ENCODE measurements at places on chromosomes 3 and 15. TPM values are rescaled to one million over a fixed set of nuclear protein-coding genes. Genes with fewer than 3 reads are reported as not detected.

Gene ONECUT1
- polyA plus RNA-seq = not detected

Gene HYKK
- 8.9 TPM for polyA plus RNA-seq

Gene CRABP1
- 56.2 TPM for polyA plus RNA-seq

Gene HTD2
- 13.6 TPM for polyA plus RNA-seq
